ENCODE measurements at places on chromosomes 1 and 21.

- DNase-seq: no peak
Observed at GRCh38 chr21:28429161-28429560, 563.5 kb downstream of the LTN1 start.

- DNase-seq: no peak
Observed at GRCh38 chr1:48007047-48007446, 9.9 kb upstream of the TRABD2B start.

- DNase-seq: no peak
Observed at GRCh38 chr1:78645723-78646122, 3.9 kb upstream of the IFI44 start.

- peak; percentile 23 for DNase-seq
Observed at GRCh38 chr1:236281198-236281653, 532 bp downstream of the ERO1B start.

GRCh38 chr1:58983633-58984245 lies 199.9 kb upstream of the JUN start:
- no peak for DNase-seq

DNA sequence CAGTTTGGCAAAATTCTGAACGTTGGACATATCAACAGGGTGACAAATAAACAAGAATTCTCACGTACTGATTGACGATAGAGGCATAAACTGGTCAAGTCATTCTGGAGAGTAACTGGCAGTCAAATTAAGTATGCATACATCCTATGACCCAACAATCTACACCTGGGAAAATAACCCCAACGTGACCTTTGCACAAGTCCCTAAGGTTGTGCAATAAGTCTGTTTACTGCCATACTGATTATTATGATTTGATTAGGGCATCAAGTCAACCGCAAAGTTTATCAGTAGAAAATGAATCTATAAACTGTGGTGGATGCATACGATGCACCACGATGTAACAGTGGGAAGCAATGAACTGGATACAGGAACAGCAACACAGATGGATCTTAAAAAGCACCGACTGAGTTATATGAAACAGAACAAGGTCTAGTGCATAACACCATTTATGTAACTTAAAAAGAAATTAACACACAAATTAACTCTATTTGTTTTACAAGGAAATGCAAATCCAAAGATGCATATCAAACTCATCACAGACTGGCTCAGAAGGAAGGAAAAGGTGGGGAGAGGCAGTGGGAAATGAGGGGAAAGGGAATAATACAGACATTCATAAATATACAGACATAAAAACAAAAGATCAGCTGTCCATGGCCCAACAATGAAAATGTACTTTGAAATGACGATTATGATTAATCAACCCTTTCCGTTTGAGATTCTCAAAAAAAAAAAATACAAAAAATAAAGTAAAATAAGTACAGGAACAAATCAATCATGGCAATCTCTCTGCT lies 41.0 kb upstream of the SEC16B start:
- DNase-seq: no peak

GRCh38 chr1:160862203-160863060 lies at the start of gene CD244:
TSS of gene CD244 (minus strand) at chr1:160862887. CDS start at chr1:160862677, 210 bp downstream.
- no peak for DNase-seq

DNA sequence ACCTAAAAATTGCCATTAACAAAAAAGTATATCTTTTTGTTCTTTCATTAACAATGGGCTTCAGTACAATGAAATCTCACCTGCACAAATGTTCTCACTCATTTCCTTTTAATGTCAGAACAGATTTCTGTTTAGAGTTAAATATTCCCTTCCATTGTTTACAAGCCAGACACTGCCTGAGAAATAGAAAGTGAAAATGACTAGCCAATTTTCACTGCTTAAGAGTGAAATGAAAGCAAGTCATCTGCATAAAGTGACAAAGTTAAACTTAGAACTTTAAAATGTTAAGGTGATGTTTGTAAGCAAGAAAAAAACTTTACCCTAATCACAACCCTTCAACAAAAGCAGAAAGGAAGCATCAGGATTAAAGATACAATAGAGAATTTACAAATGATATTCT lies 27.5 kb downstream of the COA6 start:
- DNase-seq: no peak

GRCh38 chr1:31782421-31783410 lies 18.6 kb upstream of the ADGRB2 start:
- DNase-seq: peak; percentile 87

GRCh38 chr21:28779914-28780313 lies 212.8 kb downstream of the LTN1 start:
- DNase-seq: no peak

DNA sequence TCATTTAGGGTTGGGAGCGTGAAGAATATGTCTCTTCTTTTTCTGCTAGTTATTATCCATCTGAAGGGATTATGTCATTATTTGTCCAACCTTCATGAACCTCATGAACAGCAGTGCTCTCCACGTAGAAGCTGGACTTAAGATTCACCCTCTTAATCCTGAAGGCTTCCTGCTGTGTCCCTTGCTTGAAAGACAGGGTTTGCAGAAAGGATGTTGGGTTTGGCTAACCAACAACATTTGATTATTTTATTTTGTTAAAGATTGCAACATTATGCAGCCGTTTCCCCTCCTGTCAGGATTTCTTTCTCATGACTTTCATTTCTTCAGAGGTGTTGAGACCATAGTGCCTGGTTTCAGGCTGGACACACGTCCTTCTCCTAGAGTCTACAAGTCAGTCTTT lies 75.2 kb downstream of the NGF start:
- DNase-seq: no peak

GRCh38 chr1:209576392-209577197 lies 6.9 kb upstream of the CAMK1G start:
- DNase-seq: peak; percentile 63

- DNase-seq: no peak
Observed at GRCh38 chr21:44823179-44823660, 5.4 kb upstream of the SUMO3 start.

- DNase-seq: no peak
Observed at GRCh38 chr1:9559673-9560072, 20.4 kb downstream of the SLC25A33 start.

DNA sequence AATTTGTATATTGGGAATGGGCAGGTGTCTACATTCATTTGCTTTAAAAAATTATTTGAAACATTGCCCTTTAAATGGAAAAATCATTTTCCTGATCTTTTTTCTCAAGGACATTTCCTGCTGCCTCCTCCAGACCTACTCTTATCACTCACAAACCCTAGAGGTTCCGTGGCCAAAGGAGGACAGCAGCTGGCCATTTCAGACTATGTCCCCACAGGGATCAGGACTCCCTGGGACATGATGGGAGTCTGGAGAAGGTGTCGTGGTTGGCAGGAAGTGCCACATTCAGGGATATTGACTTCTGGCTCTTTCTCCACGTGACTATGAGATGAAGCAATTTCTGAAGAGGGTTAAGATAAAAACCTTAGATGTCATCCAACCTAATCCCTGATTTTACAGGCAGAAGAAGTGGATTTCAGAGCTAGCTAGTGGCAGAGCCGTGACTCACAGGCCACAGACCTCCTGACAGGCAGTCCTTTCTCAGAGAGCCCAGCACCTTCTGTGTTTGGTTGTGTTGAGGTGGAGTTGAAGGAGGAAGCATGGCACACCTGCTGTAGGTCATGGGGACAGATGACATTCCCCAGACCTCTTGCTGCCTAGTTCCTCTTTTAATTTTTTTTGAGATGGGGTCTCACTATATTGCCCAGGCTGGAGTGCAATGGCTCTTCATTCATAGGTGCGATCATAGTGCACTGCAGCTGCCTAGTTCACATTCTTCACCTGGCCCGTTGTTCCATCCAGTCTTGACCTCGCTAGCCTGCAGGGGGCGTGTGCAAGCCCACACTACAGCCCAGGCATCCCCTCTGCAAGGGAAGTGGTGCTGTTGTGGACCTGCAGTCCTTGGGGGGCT lies 25.5 kb upstream of the IL10 start:
- no peak for DNase-seq

DNA sequence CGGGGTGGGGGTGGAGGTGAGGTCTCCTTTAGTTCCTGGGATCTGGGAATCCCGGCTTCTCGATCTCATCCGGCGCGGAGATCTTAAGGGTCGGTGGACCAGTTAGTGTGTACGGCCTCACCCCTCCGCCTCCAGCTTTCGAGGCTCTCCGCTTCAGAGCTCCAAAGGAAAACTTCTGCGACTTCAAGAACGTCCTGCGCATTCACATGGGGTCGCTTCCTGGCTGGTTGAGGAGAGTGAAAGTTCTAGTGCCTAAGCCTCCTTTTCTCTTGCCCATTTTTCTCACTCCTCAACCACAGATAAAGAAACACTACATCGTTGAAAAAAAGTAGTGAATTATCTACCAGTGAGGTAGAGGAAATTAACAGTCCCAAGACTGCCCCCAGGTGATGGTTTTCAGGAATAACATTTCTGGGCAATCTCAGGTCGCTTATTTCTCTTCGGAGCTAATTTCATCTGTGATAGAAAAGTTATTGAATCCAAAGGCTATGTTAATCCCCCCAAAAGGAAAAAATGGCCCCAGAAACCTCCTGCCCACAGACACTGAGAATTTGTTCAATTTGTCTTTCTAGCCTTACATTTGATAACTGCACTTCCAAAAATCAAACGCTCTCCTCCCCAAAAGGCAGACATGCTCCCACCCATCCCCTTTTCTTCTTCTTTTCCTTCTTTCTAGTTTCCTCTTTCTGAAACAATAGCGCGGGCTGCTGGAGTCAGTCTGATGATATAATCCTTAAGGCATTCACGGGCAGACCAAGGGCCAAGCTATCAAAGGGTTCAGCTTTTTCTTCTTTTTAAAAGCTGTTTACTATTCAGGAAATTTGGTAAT lies 20.6 kb upstream of the TBX15 start:
- no peak for DNase-seq

GRCh38 chr1:176696689-176697088 lies 233.7 kb downstream of the PAPPA2 start:
- no peak for DNase-seq

GRCh38 chr1:2477791-2478499 lies 1.9 kb downstream of the PLCH2 start:
- no peak for DNase-seq

- DNase-seq: no peak
Observed at GRCh38 chr1:32372149-32372756, 9.9 kb downstream of the TSSK3 start.

GRCh38 chr1:81477710-81478109 lies 323.0 kb upstream of the ADGRL2 start:
- no peak for DNase-seq

DNA sequence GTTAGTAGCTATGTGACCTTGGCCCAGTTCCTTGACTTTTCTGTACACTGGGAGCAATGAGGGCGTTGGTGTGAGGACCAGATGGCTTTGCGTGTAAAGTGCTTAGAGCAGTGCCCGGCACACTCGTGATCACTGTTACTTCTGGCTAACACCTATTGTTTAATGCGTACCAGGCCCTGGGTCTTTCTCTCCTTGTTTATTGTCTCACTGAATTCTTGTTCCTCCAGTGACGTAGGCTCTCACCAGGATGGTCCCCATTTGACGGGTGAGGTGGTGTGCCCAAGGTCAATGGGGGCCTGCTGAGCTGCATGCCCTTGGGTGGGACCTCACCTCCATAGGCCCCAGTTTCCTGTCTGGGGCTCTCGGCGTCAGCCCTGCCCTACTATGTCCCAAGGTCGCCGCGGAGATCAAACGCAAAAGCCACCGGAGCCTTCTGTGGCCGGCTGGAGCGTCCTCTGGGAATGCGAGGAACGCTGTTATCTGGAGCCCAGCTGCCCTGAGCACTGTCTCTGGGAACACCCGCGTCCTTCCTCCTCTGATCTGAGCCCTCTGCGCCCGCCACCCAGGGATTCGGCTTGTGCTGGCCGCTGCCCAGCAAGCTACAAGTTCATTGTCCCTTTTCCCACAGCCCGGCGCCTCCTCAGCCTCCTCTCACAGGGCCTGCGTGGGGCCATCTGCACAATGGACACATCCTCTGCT lies 28.9 kb downstream of the ALPL start:
- no peak for DNase-seq

- DNase-seq: no peak
Observed at GRCh38 chr1:210457568-210457967, 128.9 kb downstream of the HHAT start.

DNA sequence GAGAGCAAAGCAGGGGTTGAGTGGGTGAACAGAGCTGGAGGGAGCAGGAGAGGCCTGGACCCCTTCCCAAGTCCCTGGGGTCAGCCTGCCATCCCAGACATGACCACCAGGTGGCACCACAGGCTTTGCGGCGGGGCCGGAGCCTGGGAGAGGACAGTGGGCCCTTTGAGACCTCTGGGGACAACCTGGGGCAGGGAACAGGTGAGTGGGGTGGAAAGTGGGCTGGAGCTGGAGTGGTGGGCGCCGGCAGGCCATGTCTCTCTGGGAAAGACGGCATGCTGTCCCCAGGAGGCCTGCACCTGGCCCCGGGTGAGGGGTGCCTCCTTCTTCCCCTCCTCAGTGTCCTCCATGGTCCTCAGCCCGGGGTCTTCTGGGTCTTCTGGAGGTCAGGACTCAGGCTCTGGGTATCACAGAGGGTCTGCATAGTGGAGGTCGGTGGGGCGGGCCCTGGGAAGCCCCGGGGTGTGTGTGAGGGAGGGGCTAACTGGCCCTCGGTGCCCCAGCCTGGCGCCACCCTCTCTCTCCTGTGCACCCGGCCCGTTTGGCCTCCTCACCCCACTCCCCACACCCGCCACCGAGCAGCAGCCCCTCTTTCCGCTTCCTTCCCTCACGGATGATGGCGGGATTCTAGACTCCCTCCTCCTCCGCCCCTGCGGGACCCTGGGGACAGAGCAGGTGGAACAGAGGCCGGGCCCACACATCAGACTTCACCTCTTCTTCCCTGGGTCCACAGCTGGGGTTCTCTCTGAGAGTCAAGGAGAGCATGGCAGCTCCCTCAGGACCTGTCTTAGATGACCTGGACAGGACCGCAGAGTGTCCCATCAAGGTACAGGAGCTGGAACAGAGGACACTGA lies 28.5 kb upstream of the PKP1 start:
- peak; percentile 49 for DNase-seq

DNA sequence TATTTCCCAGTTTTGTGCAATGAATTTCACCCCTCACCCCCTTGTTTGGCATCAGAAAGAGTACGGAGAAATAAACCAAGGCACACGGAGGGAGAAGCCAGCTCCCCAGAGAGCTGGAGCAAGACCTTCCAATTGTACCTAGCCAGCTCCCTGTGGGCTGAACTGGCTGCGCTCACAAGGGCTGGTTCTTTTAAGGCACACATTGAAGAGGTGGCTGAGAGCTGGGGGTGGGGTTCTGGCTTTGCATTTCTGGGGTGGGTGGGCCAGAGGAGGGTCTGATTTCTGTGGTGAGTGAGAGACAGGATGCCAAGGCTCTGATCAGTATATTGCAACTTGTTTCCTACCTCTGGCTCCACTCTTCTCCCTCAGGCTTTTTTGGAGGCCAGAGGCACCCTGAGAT lies 39.5 kb upstream of the NFASC start:
- DNase-seq: no peak
